ENCODE measurements at places on chromosomes 1 and 21.

DNA sequence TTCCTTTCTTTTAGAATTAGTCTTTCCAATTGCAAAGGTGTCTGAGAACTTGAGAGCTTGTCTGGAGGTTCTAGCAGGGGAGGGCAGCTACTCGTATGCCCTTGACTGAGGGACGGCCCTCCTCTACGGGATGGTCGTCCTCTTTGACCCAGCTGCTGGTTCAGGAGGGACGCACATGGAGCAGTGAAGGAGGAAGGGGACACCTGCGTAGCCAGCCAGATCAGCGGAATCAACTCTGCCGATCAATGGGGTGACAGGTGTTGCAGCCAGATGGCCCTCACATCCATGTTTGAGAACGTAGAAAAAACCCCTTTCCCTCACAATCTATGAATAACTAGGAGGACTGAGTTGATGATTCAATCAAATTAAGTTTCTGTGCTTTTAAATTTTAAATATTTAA is 15.7 kb upstream of the A3GALT2 start:
- no peak for DNase-seq

- no peak for DNase-seq
These were observed 22.7 kb upstream of the SFT2D2 start for GRCh38 chr1:168202941-168203654.

DNA sequence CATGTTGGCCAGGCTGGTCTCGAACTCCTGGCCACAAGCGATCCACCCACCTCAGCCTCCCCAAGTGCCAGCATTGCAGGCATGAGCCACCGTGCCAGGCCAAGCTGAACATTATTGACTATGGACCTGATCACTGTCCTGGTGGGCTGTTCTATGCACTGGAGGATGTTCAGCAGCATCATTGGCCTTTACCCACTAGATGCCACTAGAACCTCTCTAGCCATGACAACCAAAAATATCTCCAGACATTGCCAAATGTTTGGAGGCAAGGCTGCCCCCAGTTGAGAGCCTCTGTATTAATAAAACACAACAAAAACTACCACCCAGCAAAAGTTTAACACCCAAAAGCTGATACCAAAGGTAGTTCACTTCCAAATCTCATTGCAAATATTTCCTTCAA is 110.8 kb upstream of the SOD1 start:
- no peak for DNase-seq

DNA sequence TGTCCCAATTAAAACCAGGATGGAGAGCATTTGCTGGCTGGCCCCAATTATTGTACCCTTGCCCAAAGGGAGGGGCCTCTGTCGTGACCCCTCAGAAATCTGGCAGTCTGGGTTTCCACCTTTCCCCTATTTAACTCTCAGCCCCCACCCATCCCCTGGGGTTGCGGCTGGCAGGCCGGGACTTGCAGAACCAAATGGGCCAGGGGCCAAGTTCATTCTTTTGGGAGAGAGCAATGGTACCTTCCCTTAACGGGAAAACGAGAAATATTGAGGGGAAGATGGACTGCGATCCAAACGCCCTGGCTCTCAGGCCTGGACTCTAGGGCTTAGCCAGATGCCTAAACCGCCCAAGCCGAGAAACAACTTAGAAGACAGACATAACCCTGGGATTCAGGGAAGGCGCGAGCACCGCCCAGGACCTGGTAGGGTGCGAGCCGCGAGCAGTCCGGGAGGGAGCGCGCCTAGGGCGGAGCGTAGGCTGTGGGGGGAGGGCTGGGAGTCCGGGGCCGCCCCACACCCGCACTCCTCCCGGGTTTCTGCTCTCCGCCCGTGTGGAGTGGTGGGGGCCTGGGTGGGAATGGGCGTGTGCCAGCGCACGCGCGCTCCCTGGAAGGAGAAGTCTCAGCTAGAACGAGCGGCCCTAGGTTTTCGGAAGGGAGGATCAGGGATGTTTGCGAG is at the start of gene SLC27A3:
TSS of gene SLC27A3 (plus strand) at position 628 of the 678 bp plus-strand sequence. CDS start 91 bp downstream, outside the sequence.
- DNase-seq: no peak

DNA sequence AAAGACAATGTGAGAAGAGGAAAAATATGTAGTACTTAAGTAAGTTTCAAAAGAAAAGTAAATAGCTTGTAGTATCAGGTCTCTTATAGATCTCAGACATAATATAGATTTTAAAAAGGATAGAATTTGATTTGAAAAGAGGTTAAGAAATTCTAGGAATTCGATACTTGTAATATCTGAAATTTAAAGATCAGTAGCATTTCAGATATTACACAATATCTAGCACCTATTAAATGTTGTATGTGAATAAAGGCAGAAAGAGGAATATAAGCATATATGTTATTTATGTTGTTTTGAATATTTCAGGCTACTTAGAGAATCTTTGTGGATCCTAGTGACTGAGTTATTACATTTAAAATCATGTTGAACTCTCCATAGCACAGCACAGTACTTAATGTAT is 35.0 kb upstream of the METTL18 start:
- DNase-seq: no peak

DNA sequence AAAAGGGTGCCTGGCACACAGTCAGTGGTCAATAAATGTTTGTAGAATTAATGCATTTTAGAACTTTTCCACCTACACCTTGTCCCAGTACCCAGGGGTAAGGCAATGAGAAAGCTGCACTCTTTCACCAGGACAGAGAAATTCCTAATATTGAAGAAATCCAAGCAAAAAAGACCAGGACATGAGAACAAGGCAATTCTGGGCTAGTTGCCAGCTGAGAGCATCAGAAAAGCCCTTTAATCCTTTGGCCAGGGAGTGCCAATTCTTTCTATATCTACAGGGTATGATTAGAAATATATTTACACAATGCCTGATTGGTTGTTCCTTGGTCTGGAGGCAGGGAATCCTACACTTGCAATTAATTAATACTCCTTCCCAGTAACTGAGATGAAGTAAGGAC is 492.4 kb upstream of the NFIA start:
- DNase-seq: no peak

DNA sequence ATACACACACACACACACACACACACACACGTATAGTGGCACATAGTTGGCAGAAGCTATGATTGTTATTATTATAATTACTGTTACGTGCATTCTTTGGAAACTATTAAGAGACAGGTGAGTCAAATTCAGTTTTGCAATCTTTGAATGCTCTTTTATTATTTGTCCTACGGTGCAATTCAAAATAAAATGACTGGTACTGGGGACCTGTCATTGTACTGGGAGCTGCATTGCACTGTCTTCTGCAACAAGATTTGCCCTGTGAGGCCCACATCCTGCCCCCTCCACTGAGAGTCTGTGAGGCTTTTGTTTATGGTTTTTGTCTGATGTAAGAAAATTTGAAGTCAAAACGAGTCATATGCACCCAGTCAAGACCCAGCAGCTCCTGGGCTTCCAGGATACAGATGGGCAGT is 1.9 kb downstream of the LY9 start:
- DNase-seq: peak; percentile 85

- no peak for DNase-seq
These were observed 3.4 kb upstream of the PADI2 start for GRCh38 chr1:17122521-17123164.

DNA sequence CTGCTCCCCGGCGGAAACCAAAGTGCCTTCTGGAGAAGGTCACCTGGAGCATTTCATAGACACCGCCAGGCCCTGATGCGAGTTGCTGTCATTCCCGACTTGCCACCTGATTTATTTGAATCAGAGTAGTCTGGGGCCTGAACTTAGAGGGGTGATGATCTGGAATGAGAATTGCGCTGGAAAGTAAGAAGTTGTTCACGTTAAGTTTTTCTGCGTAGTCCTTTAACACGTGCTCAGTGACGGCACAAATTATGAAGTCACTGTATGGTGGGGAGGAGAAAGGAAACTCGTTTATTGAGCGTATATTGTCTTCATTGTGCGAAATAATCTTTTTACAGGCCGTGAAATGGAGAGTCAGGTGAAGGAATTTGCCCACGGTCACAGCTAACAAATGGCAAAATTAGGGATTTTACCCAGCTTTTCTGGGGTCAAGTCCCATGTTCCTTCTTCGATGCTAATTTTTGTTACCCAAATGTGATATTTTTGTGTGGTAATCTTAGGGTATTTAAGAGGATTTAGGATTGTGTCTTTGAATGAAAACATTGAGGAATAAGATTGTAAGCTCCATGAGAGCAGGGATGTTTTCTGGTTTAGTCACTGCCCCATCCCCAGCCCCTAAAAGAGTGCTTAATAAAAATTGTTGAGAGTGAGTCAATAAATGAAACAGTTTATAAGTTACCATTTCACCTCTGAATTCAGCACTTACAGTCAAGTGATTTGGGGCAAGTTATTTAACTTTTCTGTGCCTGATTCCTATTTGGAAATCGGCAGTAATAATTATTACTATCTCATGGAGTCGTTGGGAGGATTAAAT is 46.4 kb upstream of the NBL1 start:
- DNase-seq: peak; percentile 74

DNA sequence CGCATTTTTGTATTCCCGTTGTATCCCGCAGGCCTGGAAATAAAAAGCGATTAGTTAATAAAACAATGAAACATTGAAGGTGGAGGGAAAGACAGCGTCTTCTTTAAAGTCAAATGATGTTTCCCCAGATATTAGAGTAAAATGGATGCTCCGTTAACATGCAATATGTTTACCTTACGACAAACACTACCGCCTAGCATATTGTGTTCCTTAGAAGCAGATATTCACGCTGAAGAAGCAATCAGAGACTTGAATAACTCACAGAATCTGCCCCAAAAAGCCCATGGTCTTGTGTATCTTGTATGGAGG is 583 bp upstream of the B4GALT3 start:
- no peak for DNase-seq

Measured in CD4-positive, alpha-beta T cell treated with Interleukin-4 for 4 hours (primary cell).